ENCODE measurements at places on chromosomes 2 and 18. TPM values are rescaled to one million over a fixed set of nuclear protein-coding genes. Genes with fewer than 3 reads are reported as not detected.

Gene HOXD9
- 0.37 TPM for total RNA-seq

Gene HK2
- 21.3 TPM for total RNA-seq

Gene PROKR1
- total RNA-seq, result not detected

Gene CCL20
- total RNA-seq, result 1.2 TPM

Gene GRHL1
- total RNA-seq, result 1.1 TPM

Gene SLC39A6
- 74.5 TPM for total RNA-seq

Gene GALNT5
- total RNA-seq, result 1.8 TPM

Gene TMEM185B
- 43.2 TPM for total RNA-seq

Gene UGT1A7
- total RNA-seq, result not detected

Gene TMEM37
- total RNA-seq, result 0.20 TPM

Gene SERPINB5
- not detected for total RNA-seq

Gene NHEJ1
- total RNA-seq, result 21.3 TPM

Gene IL1RL2
- 2.2 TPM for total RNA-seq

Gene TCF23
- total RNA-seq, result not detected

Gene VWA3B
- total RNA-seq, result not detected

Gene HOXD13
- total RNA-seq, result not detected

Gene BCL11A
- not detected for total RNA-seq

Gene MOGAT1
- not detected for total RNA-seq

Gene MPV17
- 88.8 TPM for total RNA-seq

Gene LYG1
- total RNA-seq, result 0.20 TPM

Gene POLR1A
- total RNA-seq, result 20.6 TPM

Gene AMER3
- total RNA-seq, result not detected

Gene CDH20
- total RNA-seq, result 0.20 TPM

Gene KRTCAP3
- not detected for total RNA-seq

Gene MC5R
- not detected for total RNA-seq

Gene SIGLEC15
- total RNA-seq, result 5.1 TPM

All from subcutaneous preadipocyte (primary cell).